ENCODE measurements at places on chromosomes 2 and 18.

DNA sequence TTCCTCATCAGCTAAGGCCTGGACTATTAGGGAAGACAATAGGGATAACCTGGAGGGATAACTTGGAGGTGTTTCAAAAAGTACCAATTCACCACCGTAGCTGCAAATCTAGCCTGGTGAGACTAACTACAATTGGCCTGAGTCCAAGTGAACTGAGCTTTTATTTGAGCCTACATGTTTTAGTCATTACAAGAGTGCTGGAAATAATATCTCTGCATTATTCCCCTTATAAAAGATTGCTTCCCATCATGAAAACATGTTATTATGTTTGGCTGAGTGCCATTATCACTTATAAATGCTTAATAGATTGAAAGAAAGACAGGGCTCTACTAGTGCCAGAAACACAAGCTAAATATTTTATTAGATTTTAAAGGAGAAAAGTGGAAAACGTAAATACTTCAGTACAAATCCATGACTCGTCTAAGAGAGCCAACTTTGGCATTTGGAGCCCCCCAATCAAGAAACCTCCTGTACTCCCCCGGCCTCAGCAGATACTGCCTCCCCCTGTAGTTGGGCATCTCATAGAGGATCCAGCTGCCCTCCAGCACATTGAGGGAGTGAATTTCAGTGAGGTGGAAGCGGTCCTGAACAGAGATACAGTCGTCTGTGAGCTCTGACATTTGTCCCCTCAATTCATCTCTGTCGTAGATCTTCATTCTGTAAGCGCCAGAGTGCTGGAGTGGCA lies 3.6 kb downstream of the CRYGB start:
- DNase-seq = no peak

- DNase-seq = no peak
These were observed 17.9 kb downstream of the PLEKHA3 start for GRCh38 chr2:178498137-178498536.

GRCh38 chr18:58990720-58991119 lies 126.0 kb downstream of the ZNF532 start:
- no peak for DNase-seq

GRCh38 chr2:46413111-46413510 lies 66.3 kb upstream of the TMEM247 start:
- DNase-seq = no peak

- no peak for DNase-seq
These were observed 149.8 kb downstream of the COPS8 start for GRCh38 chr2:237235383-237236095.

DNA sequence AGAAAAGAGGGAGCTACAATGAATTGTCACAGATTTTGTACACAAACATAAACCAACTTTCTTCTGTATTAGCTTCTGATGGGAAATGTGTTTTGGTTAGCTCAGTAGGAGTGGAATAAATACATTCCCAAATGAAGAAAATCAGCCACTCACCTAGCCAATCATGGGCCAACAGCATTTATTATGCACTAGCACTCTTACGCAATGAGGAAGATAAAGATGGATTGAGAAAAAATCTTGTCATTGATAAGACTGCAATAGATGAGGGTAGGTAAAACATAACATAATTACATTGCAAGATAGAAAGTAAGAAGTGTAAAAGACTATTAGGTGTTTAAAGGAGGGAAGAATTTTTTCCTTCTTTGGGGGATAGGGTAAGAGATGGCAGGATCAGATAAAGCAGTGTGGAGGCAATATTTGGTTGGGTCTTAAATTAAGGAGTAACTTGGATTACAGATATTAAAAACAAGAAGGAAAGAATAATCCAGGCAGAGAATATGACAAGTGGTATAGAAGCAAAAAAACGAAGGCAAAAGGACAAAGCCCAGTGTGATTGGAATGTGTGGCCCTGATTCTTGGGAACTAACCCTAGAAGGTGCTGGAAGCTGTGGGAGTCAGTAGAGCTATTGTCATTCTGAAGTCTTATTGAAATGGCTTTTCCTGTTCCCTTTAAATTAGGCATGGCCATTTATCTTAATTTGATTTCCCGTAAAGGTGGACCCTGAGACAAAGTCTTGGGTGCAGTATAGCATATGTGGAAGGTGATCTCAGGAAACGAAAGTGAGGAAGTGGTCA lies 208.4 kb upstream of the MEX3C start:
- DNase-seq = no peak

DNA sequence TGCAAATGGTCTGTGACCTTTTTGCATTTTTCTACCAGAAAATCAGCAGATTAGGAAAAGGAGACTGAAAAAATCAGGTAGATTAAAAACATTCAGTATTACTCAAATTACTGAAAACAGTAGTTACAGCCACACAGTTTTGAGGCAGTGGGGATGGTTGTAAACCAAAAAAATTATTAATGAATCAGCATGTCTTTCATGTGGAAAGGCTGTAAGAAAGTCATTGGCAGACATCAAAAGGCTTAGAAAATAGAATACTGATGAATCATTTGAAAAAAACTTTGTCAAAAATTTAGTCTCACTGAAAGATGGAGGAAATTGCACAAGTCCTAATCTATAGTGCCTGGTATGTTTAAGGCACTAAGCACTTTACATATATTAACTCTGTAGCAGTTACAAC lies 133.9 kb upstream of the GCFC2 start:
- no peak for DNase-seq

- DNase-seq = no peak
These were observed 171.0 kb upstream of the REV1 start for GRCh38 chr2:99660616-99661406.

GRCh38 chr2:168311261-168311910 lies 64.0 kb upstream of the STK39 start:
- no peak for DNase-seq

GRCh38 chr2:170298115-170298514 lies 120.2 kb downstream of the MYO3B start:
- DNase-seq = no peak

DNA sequence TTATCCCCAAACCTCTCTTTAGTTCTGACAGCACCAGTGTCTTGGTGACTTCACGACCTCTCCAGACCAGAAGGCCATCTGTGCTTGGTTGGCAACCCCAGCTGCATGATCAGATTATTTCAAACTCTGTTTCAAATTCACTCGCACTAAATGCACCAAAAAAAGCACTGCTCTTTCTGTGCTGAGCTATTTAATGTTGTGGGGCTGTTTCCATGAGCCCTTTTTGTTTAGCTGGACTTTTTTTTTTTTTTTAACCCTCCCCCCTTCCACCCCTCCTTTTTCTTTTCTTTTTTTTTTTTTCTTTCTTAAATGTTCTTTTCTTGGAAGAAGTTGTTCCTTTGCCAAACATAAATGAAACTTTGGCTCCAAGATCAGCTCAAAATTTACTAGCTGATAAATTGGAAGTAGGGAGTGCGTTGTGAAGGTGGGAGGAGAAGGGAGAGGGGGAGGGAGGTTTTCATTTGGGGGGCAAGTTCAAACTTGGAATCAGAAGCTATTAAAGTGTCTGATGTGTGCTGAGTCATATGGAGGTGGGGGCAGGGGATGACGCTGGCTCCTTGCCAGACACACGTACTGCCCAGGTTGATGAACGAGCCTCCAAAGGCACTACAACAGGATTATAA lies 543.0 kb upstream of the TNP1 start:
- DNase-seq = no peak

DNA sequence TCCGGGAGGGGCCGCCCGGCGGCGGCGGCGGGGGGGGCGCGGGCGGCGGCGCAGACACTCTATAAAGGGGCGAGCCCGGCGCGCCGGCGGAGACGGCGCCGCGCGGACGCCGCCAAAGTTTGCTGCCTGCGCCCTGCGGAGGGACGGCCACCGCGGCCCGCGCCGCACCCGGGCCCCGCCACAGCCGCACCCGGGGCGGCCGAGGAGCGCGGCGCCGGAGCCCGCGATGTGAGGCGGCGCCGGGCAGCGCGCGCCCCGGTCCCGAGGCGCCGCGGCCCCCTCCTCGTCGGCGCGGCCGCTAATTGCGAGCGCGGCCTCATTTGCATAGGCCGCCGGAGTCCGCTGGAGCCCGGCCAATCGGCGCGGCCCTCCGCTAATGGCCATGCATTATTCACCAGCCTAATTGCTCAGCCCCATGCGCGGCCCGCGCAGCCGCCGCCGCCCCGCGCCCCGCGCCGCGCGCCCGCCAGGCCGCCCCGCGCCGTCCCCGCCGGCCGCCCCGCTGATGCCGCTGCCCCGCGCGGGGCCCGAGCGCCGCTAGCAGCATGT lies at the start of gene SALL3:
Gene SALL3 (plus strand): TSS at position 89 of the 549 bp plus-strand sequence. CDS start 457 bp downstream, at position 546.
- no peak for DNase-seq

DNA sequence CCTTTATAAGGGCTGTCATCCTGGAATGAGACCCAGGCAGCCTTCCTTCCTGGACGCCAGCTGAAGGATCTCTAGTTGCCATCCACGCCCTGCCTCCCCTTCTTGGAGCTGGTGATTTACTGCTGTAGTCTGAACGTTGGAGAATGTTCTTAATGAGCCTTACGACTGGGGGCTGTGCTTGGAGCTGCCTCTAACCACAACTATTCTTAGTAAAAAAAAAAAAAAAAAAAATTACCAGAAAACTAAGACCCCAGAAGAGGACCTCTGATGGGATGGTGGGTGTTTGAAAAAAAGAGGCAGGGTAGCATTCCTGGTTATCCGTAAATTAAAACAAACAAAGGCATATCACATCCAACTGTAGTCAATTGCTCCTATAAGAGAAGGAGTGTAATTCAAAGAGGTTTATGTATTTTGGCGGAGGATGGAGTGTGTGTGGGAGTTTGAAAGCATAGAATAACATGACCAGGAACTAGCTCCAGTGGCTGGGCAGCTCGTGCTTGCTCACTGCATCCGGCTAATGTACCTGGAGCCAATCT lies 105.4 kb downstream of the QPCT start:
- no peak for DNase-seq

DNA sequence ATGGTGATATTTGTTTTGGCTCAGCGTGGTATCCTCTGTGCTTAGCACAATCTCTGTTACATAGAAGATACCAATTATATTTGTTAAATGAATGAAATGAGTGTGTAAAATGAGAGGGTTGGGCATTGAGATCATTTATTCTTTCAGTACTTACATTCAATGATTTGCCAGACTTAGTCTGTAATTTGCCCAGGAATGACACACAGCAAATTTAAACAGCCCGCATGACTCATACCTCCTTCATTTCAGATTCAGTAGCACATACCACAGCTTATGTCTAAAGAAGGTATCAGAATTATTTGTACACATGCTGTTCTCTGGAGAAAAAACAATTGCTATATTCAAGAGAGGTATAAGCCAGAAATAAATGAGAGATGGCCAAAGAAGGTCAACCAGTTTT lies 37.0 kb downstream of the KLHL14 start:
- DNase-seq = no peak

DNA sequence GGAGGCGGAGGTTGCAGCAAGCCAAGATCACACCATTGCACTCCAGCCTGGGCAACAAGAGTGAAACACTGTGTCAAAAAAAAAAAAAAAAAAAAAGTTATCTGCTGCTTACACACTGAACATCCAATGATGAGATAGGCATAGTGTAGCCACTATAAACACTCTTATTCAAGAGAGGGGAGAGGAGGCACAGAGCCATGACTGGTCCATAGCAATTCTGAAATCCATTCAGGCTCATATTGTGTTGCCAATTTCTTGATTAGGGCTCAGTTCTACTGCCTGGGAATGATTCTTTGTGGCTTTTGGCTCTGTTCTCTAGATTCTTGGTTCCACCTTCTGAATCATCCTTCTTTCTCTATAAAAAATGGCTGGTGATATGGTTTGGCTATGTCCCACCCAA lies 136.1 kb downstream of the ZFP36L2 start:
- no peak for DNase-seq

DNA sequence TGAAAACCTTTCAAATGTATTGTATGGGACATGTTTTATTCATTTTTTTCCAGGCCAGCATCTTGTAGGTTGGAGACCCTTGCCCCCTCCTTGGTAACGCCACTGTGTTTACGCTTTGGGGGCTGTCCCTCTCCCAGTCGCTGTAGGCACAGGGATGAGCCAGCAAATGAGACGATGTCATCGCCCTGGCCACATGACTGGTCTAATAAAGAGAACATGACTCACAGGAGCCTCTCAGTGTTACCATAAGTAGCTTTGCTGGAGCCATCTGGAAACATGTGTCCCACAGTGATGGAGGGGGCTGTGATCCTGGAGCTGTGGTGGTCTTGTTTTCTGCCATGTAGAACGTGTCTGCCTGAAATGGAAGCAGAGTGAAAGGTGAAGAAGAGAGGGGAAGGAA lies 78.9 kb downstream of the CD8B2 start:
- DNase-seq = peak; percentile 77

GRCh38 chr2:85861180-85861579 lies 27.6 kb downstream of the ST3GAL5 start:
- no peak for DNase-seq

- no peak for DNase-seq
These were observed 255.3 kb downstream of the ZNF385B start for GRCh38 chr2:179606141-179606540.

GRCh38 chr2:8592736-8593135 lies 89.1 kb upstream of the ID2 start:
- no peak for DNase-seq

GRCh38 chr18:10784596-10785202 lies 258.9 kb downstream of the NAPG start:
- DNase-seq = no peak

DNA sequence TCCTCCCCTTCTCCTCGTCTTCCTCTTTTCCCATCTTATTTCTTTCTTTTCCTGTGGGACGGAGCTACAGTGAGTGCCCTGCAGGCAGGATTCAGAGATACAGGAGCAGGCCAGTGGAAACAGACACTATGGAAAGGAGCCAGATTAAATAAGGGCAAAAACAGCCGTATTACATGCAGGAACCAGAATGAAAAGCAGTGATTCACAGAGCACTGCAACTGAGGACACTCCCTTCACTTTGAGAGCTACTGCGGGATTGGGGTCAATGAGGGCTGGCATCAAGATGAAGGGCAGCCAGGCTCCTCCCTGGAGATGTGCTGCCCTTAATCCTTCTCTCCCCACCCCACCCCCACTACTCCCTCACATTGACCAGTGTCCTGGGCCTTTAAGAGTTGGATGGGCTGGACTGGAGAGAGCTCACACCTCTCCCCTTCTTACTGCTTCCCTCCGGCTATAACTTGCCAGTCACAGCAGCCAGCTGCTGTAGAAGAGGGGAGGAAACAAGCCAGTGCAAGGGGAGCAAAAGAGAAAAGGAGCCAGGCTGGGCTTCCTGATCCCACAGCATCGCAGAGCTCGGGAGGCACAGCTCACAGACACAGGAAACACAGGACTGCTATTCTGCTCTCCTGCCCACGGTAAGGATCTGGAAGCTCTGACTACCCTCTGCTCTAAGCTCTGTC lies at the start of gene PLCD4:
Gene PLCD4 (plus strand): TSS at position 464 of the 680 bp plus-strand sequence. CDS start 7,841 bp downstream, outside the sequence.
- DNase-seq = no peak

- no peak for DNase-seq
These were observed 6.5 kb downstream of the TTR start for GRCh38 chr18:31598021-31598805.

DNA sequence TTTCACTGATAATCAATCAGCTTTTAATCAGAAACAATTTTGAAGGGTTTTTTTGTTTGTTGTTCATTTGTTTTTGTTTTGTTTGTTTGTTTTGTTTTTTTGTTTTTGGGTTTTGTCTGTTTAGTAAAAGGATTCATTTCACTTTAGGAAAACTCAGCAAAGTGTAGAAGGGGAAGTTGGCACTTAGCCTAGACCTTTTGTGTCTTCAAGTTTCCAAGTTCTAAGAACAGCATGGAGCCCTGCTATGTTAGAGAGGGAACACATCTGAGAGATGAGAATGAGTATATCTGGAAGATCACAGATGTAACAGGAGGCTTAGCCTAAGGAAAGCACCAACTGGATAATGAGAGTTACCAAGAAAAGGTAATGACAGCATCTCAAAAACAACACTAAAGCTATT lies 501.5 kb downstream of the ERBB4 start:
- DNase-seq = no peak

Data from activated CD4-positive, alpha-beta T cell treated with anti-CD3 and anti-CD28 coated beads for 48 hours (primary cell).